ENCODE measurements at places on chromosomes 2 and 18.
A peak's percentile ranks its signal among the peaks of the same experiment; 100 is the strongest.

DNA sequence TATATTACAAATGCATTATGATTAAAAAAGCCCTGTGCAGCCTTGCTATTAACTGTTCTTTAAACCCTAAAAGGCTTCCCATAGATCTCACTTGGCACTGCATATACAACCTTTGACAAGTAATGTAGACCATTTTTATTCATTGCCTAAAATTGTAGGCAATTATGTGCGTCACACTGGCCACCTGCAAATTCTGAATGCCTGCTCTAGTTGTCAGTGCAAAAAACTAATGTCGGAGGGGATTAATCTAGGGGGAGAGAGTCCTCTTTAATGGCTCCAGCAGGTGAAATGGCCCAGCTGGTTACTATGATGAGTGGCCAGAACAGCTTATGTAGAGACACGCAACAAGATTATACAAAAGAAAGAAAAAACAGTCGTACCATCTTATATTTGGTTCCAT, 123.2 kb downstream of the OLA1 start:
- no peak for DNase-seq

- DNase-seq, result no peak
Measured at GRCh38 chr2:36147670-36148390, 207.7 kb upstream of the CRIM1 start.

DNA sequence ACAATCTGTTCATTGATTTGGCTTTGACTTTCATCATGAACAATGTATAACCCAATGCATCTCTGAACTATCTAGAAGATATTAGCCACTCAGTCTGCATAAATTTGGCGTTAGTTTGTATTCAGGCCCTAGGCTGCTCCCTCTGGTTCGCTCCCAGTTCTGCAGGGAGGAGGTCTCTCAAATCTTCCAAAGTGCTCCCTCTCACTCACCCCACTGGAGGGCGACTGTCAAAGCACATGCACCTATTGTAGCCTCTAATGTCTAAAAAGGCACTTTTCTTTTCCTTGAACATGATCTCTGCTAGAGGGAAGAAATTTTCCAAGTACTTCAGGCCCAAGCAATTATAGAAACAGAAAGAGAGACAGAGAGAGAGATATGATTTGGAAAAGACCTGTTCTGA, 291.5 kb downstream of the TDRD15 start:
- no peak for DNase-seq

- DNase-seq, result peak; percentile 60
Measured at GRCh38 chr2:230902180-230902899, 22.7 kb downstream of the GPR55 start.

- no peak for DNase-seq
Measured at GRCh38 chr18:74651327-74652128, 53.9 kb downstream of the ZNF407 start.

- DNase-seq, result no peak
Measured at GRCh38 chr18:34929336-34929780, 111.9 kb upstream of the MAPRE2 start.

DNA sequence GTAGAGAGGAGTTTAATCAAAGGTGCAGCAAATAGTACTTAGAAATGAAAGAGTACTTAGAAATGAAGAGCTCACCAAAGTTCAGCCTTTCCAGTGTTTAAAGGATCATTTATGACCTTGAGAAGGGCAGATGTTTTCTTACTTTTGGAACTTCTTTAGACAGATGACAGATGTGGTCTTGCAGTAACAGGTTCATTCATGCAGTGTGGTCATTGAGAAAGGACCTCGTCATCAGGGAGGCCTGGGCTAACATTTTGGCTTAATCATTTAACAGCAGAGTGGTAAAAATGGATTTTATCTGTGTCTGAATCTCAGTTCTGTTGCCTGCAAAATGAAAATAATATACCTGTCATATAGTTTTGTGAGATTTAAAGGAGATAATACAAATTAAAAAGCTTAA, 75.1 kb upstream of the NT5C1B start:
- no peak for DNase-seq

GRCh38 chr18:58348951-58349350, 279.9 kb downstream of the ALPK2 start:
- no peak for DNase-seq

GRCh38 chr2:54704688-54705605, 18.5 kb upstream of the EML6 start:
- no peak for DNase-seq

GRCh38 chr18:13451213-13451540, 232.6 kb downstream of the LDLRAD4 start:
- no peak for DNase-seq

GRCh38 chr2:42913280-42913878, 121.0 kb upstream of the HAAO start:
- no peak for DNase-seq

GRCh38 chr2:45145073-45145899, 136.0 kb upstream of the SIX2 start:
- DNase-seq, result no peak

GRCh38 chr2:154882725-154883124, 184.2 kb downstream of the KCNJ3 start:
- DNase-seq, result no peak

- DNase-seq, result no peak
Measured at GRCh38 chr2:132747046-132747445, 77.0 kb upstream of the LYPD1 start.

DNA sequence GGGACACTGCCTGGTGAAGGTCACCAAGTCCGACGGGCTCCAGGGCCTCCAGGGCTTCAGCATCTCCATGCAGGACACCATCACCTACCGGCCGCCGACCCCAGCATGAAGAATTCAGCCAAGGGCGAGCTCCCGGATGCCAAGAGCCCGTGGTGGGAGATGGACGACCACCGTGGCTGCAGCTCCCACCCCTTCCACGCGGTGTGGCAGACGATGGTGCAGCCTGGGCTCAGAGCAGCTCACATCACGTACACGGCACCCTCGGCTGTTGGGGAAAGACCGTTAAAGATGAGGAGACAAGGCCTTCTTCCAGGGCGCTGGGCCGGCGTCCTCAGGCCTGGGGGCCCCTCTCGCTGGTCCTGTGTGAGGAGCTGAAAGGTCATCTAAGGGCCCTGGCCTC, 31.2 kb upstream of the ADNP2 start:
- DNase-seq, result no peak

DNA sequence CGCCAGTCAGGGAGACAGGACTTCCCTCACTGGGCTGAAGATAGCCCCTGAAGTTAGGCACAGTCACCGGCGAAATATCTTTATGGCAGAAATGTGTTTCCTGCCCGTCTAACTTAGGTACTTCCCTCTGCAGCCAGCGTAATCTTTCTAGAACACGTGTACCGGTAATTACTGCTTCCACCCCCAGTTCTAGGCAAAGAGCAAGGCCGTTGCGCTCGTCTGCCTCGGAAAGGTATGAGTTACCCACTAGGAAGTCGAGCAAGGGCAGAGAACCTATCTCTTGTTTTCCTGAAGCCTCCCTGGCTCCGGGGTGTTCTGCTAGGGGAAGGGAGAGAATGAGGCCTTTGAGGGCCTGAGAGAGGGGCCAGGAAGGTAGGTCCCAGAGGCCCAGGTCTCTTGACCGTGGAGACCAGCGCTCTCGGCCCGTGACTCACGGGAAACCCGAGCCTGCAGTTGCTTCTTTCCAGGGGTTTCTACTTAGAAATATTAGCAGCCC, 70.0 kb downstream of the TWSG1 start:
- peak; percentile 47 for DNase-seq

DNA sequence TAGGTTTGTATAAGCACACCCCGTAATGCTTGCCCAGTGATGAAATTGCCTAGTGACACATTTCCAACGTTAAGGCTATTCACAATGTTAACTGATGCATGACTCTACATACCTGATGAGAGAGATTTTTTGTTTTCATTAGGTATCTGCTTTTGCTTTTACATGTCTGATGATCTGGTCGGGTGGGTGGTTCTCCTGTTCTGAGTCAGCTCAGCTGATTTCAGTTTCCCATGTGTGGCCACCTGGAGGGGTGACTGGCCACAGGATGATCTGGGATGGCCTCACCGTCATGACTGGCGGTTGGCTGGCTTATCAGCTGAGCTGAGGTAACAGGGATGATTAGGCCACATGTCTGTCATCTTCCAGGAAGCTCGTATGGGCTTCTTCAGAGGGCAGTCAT, 33.8 kb upstream of the ACYP2 start:
- peak; percentile 78 for DNase-seq

- DNase-seq, result peak; percentile 31
Measured at GRCh38 chr2:2698182-2699120, 367.4 kb upstream of the MYT1L start.

- DNase-seq, result no peak
Measured at GRCh38 chr2:138677221-138677620, 103.0 kb downstream of the NXPH2 start.

- DNase-seq, result no peak
Measured at GRCh38 chr2:134420259-134420658, 166.4 kb downstream of the MGAT5 start.

DNA sequence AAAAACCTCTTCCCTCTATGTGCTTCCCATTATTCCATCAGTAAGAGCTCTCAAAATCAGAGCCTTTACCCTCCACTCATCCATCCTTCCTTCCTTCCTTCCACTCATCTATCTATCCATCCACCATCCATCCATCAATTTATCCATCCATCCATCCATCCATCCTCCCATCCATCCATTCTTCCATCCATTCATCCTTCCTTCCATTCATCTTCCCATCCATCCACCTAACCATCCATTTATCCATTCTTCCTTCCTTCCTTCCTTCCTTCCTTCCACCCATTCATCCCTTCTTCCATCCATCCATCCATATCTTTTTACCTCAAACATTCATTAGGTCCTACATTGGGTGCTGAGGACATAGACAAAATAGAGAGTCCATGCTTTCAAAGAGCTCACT, 19.4 kb upstream of the KCNF1 start:
- DNase-seq, result no peak

DNA sequence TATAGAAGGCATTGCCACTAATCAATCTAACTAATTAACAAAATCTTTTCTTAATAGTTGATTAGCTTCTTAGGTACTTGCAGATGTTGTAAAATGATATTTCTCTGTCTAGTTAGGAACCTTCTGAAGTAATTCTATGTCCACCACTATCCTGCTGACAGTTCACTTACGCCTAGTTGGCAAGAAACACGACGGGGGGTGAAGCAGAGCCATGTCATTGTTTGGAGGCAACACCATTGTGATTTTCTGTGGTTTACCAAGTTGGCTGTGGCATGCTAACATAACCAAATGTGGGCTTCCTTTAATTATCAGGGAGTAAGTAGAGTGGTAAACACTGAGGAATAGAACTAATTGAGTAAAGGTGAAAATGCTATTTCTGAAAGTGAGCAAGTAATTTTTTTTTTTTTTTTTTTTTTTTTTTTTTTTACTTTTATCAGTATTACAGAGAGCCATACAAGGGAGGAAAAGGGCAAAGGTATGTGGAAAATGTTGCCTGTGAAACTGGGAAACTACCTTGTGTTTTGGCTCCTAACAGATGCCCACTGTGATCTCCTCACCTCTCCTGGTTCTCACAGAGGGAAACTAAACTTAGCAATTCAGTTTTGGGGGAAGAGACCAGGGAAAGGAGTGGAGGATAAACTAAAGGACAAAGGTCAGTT, 126.8 kb downstream of the MEIS1 start:
- DNase-seq, result no peak

DNA sequence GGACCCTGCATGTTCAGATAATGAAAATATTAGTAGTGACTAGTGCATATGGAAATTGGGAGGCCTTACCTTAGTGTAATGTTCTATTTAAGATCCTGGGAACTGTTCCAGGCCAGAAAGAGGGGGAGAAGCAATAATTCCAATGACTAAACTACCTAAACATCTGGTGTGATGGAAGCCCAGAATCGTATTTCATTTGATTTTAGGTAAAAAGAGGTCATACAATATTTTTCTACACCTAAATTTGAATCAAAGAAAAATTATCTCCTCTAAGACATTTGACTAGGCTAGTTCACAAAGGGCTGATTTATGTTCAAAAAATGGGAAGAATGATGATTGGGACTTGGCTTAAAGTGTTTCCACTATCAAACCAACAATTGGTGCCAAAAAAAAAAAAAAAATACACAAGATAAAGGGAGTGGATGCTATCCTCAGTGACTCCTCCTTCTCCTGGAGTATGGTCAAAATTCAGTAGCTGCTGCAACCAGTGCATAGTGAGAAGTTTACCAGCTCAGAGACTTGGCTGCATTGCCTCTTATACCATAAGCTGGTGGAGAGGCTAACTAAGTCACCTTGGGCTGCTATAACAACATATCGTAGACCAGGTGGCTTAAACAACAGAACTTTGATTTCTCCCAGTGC, 1038.3 kb upstream of the ACVR2A start:
- DNase-seq, result no peak
